Upper lobe of right lung (tissue), 1 donor: ENCODE measurements at places on chromosomes 13 and 19.

DNA sequence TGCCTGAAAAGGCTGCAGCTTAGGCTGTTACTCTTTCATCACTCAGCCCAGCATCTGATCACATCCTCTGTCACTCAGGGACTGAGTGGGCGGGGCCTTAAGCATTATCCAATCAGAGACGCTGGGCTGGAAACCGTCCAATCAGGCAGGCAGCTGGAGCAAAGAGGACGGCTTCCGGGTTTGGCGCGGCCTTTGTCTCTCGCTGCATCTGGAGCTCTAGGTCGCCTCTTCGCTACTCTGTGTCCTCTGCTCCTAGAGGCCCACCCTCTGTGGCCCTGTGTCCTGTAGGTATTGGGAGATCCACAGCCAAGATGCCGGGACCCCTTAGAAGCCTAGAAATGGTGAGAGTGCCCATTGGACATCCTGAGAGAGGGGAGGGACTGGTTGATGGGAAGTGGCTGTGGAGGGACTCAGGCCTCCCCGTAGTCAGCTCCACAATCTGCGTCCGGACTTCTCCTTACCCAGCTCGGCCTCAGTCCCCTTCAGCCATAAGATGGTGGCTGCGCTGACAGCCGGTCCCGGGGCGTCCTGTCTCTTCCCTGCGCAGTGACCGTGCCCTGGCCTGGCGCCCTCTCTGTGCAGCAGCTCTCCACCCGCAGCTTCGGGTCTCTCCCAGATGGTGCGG lies at the start of gene ZNF486:
TSS of gene ZNF486 (plus strand) at position 195 of the 625 bp plus-strand sequence. CDS start at position 312, 117 bp downstream.
- no peaks in the 10 kb centered on the region for H3K27me3 ChIP-seq
- DNase-seq, result peak; percentile 94
- H3K27ac ChIP-seq, result peak within 1 kb of the TSS; percentile 78

DNA sequence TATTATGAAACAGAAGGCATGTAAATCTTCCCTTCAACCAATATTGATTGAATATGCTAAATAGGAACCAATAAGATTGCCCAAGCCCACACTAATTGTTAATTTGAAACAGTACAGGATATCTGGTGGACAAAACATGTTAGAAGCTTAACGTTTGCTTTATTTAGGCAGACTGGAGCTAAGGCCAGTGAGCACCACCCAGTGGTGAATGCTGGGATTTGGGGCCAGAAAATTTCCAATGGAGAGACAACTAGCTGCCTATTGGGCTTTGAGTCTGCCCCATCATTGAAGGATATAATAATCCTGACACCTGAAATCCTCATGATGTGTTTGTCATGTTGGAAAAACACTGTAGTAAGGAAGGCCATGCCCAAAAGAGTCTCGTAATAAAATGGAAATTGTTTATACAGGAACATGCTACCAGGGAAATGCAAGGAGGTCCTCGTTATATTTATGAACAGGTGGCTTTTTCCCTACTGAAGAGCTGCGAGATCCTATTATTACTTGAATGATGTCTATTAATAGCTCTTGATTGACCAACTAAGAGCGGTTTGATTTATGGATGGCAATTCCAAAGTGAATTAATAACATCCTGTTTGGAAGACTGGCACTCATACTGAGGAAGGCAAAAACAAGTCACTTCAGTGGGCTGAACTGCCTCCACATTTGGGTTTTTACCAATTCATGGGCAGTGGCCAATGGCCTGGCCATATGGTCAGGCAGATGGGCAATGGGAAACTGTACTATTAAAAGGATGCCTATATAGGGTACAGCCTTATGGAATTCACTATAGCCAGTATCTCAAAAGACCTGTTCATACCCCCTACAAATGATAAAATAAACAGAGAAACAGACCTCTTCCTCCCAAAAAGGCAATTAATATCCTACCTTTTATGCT lies 8.7 kb downstream of the SIGLECL1 start:
- no peaks in the 10 kb centered on the region for H3K4me1 ChIP-seq
- DNase-seq, result no peak
- no peak overlapping the region for H3K4me3 ChIP-seq
- no peak overlapping the region for H3K27ac ChIP-seq
- H3K27me3 ChIP-seq, result peaks cover 16% of the 10 kb centered on the region

GRCh38 chr13:108859197-108860012 lies 230.0 kb downstream of the MYO16 start:
- DNase-seq, result no peak
- no peaks in the 10 kb centered on the region for H3K4me1 ChIP-seq
- no peaks in the 10 kb centered on the region for H3K36me3 ChIP-seq
- no peak overlapping the region for H3K4me3 ChIP-seq
- H3K27ac ChIP-seq, result no peak overlapping the region
- H3K27me3 ChIP-seq, result no peaks in the 10 kb centered on the region

GRCh38 chr13:25971459-25972145 lies 80.2 kb downstream of the SHISA2 start:
- no peaks in the 10 kb centered on the region for H3K27me3 ChIP-seq
- no peaks in the 10 kb centered on the region for H3K36me3 ChIP-seq
- no peak overlapping the region for H3K4me3 ChIP-seq
- no peaks in the 10 kb centered on the region for H3K4me1 ChIP-seq

DNA sequence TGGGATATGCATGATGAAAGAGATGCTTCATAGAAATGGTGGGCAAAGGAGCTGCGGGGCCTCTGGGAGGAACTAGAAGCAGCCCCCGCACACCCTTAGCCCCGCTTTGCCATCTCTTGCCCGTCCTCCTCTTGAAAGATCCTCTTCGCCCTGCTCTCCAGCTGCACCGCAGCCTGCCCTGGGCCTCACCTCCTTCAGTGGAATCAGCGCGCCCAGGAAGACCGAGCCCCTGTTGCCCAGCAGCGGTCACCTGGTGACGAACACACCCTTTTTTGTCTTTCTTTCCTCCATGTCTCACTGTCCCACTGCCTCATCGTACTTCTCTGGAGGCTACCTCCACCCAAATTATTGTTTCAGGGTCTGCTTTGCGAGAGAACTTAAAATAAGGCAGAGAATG lies 807.6 kb downstream of the UQCRFS1 start:
- no peaks in the 10 kb centered on the region for H3K4me1 ChIP-seq
- H3K27me3 ChIP-seq, result peaks cover 11% of the 10 kb centered on the region
- no peak overlapping the region for H3K4me3 ChIP-seq
- no peak overlapping the region for H3K27ac ChIP-seq
- H3K36me3 ChIP-seq, result no peaks in the 10 kb centered on the region
- DNase-seq, result no peak

GRCh38 chr13:26037302-26037701 lies 14.5 kb downstream of the SHISA2 start:
- H3K4me1 ChIP-seq, result no peaks in the 10 kb centered on the region
- no peaks in the 10 kb centered on the region for H3K36me3 ChIP-seq
- H3K27ac ChIP-seq, result no peak overlapping the region
- DNase-seq, result no peak
- H3K4me3 ChIP-seq, result no peak overlapping the region
- H3K27me3 ChIP-seq, result no peaks in the 10 kb centered on the region

DNA sequence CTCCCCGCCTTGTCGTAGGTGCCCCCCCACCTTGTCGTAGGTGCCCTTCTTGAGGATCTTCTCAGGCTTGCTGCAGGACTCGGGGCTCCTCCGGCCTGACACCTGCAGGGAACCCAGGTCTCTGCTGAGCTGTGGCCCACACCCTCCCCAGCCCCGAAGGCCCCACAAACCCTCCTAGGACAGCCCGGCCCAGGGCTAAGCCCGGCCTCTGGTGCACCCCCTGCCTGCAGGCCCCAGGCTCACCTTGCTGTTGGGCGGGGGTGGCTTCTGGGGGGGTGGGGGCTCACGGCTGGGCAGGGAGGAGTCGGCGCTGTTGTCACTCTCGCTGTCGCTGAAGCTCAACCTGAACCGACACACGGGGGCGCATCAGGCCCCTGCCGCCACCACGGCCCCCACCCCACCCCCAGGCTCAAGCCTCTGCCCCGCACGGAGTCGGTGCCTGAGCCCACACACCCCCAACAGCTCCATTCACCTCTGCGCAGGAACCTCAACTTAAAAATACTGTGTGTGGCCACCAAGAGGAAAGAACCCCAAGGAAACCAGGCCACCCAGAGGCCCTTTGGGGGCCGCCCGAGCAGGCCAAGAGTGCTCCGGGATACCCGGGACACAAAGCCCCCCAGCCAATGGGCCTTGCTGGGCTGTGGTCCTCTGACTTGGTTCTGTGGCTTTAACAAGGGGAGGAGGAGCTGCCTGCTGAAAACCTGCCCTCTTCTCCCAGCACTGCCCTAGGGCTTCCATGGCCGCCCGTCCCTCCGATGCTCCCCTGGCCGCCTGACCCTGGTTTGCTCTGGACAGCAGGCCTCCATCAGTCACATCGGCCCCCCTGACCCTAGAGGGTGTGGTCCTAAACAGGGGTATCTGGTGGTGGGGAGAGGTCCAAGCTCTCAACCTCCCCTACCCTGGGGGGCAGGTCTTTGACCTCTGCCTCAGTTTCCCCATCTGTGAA lies 65.8 kb downstream of the MLLT1 start:
- H3K36me3 ChIP-seq, result peaks cover 28% of the 10 kb centered on the region
- no peak overlapping the region for H3K27ac ChIP-seq
- no peaks in the 10 kb centered on the region for H3K27me3 ChIP-seq
- H3K4me1 ChIP-seq, result peaks cover 18% of the 10 kb centered on the region

DNA sequence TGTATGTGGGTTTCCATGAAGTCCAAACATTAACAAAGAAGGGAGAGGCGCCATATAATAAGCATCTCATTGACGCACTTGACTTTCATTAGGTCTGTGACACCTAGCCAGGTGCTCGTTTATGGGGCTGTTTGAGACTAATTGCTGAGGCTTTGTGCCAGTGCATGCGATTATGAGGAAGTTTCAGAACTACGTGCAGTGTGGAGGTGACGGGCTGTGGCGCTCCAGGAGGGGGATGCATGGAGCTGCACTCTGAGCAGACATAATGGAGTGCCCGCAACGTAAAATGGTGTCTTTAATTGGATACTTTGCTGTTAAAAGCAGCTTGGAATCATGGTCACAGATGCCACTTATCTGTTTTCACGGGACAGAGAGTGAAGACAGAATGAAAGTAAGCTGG lies 223.2 kb downstream of the FGF9 start:
- no peak overlapping the region for H3K4me3 ChIP-seq
- peaks cover 5% of the 10 kb centered on the region for H3K4me1 ChIP-seq
- no peaks in the 10 kb centered on the region for H3K27me3 ChIP-seq

DNA sequence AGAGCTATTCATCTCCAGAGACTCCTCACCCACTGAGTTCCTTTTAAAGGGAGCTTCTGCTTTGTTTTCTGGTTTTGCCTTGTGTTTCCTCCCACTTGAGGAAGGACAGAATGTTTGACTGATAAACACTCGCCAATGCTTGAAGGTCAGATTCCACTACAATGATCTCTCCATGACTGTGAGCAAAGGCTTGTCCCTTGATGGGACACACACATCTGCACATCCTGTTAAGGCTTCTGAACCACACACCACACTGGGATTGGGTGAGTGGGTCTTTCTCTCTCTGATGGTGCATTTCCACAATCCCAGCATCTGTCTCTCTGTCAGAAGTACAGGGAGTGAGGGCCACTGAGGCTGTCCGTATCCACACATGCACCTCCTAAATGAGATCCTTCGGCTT lies 245.3 kb downstream of the IRS2 start:
- H3K4me1 ChIP-seq, result no peaks in the 10 kb centered on the region
- no peaks in the 10 kb centered on the region for H3K36me3 ChIP-seq
- H3K4me3 ChIP-seq, result no peak overlapping the region
- no peaks in the 10 kb centered on the region for H3K27me3 ChIP-seq
- DNase-seq, result no peak

DNA sequence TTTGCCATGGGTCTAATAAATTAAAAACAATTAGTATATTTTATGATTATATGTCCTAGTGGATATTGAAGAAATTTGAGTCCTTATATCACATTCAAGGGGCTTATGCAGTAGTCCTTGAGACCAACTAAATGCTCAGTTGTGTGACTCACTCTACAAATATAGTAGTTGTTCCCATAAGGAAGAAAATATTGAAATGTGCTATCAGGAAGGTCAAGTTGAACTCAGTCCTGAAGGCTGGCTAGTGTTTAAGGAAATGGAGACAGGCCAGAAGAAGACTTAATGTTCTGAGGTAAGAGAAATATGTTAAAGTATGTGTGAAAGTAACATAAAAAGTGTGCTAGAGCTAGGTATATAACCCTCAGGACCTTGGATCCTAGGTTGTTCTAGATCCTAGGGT lies 766.1 kb upstream of the GPC6 start:
- H3K4me1 ChIP-seq, result no peaks in the 10 kb centered on the region
- no peak overlapping the region for H3K27ac ChIP-seq
- no peak for DNase-seq

DNA sequence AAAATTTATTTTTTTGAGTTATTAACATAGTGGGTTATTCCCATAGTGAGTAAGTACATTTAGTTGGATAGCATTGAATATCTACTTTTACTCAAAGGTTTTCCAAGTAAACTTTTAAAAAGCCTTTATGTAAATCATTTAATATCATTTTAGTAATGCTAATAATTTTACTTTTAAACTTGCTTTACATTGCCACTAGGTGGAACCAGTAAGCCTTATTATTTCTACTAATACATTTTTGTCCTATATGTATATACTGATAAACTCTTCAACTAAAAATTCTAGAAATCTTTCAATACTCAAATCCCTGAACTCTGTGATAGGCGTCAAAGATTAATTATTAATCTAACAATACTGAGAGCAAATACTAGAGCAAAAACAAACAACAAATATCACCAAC lies 1709.2 kb upstream of the PCDH20 start:
- no peak overlapping the region for H3K27ac ChIP-seq
- no peaks in the 10 kb centered on the region for H3K4me1 ChIP-seq
- no peaks in the 10 kb centered on the region for H3K36me3 ChIP-seq
- H3K4me3 ChIP-seq, result no peak overlapping the region
- no peak for DNase-seq
- no peaks in the 10 kb centered on the region for H3K27me3 ChIP-seq

- H3K4me1 ChIP-seq, result no peaks in the 10 kb centered on the region
- H3K36me3 ChIP-seq, result no peaks in the 10 kb centered on the region
- H3K27me3 ChIP-seq, result no peaks in the 10 kb centered on the region
- DNase-seq, result no peak
- H3K4me3 ChIP-seq, result no peak overlapping the region
- no peak overlapping the region for H3K27ac ChIP-seq
Observed at GRCh38 chr13:40503966-40504591, 162.4 kb downstream of the FOXO1 start.

GRCh38 chr13:28245465-28245864 lies 107.1 kb downstream of the PAN3 start:
- peaks cover 25% of the 10 kb centered on the region for H3K36me3 ChIP-seq
- no peak for DNase-seq
- H3K27me3 ChIP-seq, result no peaks in the 10 kb centered on the region
- no peak overlapping the region for H3K4me3 ChIP-seq
- H3K4me1 ChIP-seq, result no peaks in the 10 kb centered on the region

DNA sequence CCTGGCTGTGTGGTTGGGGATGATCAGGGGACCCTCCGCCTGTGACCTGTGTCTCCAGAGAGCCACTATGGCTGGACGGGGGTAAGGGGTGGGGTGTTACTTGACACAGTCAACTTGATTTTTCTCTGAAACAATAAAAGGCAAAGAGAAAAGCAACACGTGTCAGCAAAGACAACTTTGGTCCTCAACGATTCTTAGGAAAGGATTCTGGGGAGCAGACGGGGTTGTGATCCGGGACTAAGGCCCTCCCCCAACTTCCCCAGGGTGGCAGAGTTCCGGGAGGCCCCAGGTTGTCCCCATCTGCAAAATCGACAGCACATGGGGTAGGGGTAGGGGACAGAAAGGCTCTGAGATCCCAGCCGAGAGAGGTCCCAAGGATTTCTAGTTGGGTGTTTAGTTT lies 46.2 kb downstream of the COLGALT1 start:
- no peak overlapping the region for H3K27ac ChIP-seq
- no peak overlapping the region for H3K4me3 ChIP-seq
- H3K4me1 ChIP-seq, result peaks cover 10% of the 10 kb centered on the region
- no peak for DNase-seq
